ENCODE measurements at places on chromosomes 13 and 19.
A peak's percentile ranks its signal among the peaks of the same experiment; 100 is the strongest.

GRCh38 chr19:43584484-43584883 lies 8.9 kb downstream of the PINLYP start:
- no peak for DNase-seq

GRCh38 chr13:107553838-107554237 lies 661.5 kb downstream of the LIG4 start:
- no peak for DNase-seq

DNA sequence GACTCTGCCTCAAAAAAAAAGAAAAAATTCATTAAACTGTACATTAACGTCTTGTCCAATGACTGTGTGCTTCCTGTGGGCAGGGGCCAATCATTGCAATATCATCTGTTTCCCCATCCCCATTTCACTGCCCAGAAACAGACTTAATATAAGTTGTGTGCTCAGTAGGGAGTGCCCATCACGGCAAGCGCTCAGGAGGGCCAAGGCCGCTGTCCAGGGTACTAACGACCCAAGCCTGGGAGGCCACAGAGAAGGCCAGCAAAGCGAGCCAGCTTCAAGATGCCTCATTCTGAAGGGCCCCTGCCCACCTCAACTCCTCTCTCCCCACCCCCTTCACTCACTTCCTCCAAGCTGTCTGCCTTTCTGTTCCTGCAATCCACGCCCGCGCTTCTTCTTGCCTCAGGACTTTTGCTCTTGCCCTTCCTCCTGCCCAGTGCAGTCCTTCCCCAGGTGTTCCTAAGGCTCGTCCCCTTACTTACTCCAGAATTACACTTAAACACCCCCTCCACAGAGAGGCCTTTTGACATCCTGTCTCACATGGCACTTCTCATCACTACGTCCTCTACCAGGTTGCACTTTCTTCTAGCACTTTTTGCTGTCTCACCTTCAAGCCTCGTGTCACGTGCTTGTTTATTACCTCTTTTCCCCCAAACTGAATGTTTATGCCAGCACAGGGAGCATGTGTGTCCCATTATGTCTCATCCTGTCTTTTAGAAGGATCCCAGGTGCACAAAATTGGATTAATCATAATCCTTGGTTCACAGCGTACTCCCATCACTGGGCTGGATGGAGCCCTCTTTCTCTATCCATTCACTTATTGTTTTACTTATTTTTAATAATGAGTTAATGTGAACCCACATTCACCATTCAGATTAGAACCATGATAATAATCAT lies 11.3 kb upstream of the POU2F2 start:
- DNase-seq: peak; percentile 73

DNA sequence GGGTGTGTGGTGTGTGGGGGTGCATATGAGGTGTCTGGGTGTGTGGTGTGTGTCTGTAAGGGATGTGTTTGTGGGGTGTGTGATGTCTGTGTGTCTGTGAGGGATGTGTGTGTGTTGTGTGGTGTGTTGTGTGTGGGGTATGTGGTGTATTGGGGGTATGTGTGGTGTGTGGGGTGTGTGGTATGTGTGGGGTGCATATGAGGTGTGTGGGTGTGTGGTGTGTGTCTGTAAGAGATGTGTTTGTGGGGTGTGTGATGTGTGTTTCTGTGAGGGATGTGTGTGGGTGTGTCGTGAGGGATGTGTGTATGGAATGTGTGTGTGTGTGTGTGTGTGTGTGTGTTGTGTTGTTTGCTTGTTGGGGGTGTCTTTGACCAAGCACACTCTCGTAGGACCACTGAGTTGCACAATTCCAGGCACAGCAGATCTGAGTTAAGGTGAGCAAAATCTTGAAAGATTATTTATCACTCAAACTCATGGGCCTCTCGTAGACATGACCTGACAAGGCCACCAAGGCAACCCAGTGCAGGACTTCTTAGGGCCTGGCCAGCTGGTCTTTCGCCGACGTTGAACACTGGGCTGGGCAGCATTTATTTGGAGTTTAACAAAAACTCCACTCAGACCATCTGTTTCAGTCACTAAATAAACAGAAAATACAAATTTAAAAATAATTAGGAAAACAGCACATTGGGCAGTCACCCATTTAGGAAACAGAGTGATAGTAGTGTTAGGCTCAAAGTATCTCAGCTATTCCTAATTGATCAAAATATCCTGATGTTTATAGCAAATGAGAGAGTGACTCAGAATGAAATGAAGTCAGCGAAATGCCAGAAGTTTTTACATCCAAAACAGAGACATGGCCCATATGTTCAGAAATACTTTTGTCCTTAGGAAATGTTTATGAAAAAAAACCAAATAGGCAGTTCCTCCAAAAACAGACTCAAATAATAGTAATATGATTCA lies 301.1 kb downstream of the FGF9 start:
- DNase-seq: no peak

GRCh38 chr19:39154629-39155100 lies 29.1 kb downstream of the PAK4 start:
- peak; percentile 66 for DNase-seq

DNA sequence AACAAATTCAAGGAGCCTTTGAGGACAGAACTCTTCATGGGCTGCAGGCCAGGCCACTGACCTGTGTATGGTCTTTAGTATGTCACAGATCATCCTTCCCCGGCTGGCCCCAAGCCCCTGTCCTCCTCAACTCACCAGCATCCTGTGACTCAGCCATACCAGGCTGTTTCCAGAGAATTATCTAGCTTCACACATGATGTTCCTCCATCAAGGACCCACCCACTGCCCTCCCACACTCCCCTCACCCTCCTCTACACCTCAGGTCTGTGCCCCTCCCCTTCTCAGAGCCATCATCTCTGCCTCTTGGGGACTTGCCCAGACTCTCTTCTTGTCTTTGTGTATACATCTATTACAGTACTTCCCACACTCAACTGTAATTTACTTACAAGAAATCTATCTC lies 14.7 kb downstream of the DCT start:
- no peak for DNase-seq

DNA sequence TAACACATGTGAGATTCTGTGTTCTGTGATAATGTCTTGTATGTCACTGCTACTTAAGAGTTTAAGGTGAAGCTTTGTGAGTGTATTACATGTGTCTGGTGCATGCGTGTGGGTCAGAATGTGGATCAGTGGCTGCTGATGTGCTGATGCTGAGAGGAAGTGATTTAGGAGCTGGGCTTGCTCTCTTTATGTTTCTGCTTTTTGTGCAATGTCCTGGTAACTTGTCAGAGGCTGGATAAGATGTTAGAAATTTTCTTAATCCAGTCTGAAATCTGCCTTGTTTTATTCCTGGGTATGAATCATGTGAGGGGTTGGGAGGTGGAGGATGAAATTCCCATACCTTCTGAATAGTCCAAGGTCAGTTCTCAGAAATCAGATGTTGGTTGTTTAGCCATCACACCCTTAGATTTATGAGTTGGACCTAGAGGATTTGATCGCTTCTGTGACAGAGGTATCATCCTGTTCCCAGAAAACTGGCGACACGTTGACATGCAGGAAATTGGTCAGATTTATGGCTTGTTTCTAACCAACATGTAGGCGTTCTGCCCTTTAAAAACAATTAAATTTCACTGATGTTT lies 24.5 kb upstream of the CXCL17 start:
- DNase-seq: no peak

Data from H9 (cell line).